Right lobe of liver (tissue), 6 donors: ENCODE measurements at places on chromosomes 1 and 21. TPM values are rescaled to one million over a fixed set of nuclear protein-coding genes. Genes with fewer than 3 reads are reported as not detected.

TMEM240 gene
- not detected for total RNA-seq

SLC25A44 gene
- total RNA-seq = 20.0 TPM

RTCA gene
- total RNA-seq = 19.8 TPM

OSCP1 gene
- 1.5 TPM for total RNA-seq

AMIGO1 gene
- total RNA-seq = 3.8 TPM

OR14K1 gene
- not detected for total RNA-seq

UBE2U gene
- not detected for total RNA-seq

ZMPSTE24 gene
- total RNA-seq = 25.9 TPM

KRTAP21-2 gene
- not detected for total RNA-seq

CCNL2 gene
- total RNA-seq = 103 TPM

TINAGL1 gene
- total RNA-seq = 40.4 TPM

SLC19A2 gene
- total RNA-seq = 7.1 TPM

INTS3 gene
- total RNA-seq = 25.2 TPM

CBR3 gene
- 0.38 TPM for total RNA-seq

RGS8 gene
- not detected for total RNA-seq

UBXN10 gene
- 1.4 TPM for total RNA-seq

GRCh38 chr1:152197361-152197941 is 26.5 kb downstream of the HRNR start:
- DNase-seq = no peak

GRCh38 chr21:45983981-45984551 is 2.5 kb downstream of the COL6A1 start:
- DNase-seq = peak; percentile 48

DNA sequence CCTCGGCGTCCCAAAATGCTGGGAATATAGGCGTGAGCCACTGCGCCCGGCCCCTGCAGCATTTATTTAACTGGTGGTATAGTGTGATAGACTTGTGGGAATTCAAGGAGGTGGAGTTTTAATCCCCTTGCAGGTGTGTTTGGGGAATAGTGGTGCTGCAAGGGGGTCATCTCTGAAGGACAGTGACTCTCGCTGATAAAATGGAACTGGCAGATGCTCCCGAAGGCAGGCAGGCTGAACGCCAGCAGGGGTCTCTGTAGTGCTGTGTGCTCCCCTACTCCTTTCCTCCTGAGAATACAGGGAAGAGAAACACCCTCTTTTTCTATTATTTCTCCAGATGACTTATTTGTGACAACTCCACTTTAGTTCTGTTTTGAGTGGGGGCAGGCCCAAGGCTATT is 4.0 kb downstream of the OSCP1 start:
- no peak for DNase-seq

GRCh38 chr1:7567376-7567775 is 203.7 kb upstream of the VAMP3 start:
- no peak for DNase-seq

GRCh38 chr1:189693140-189693539 is 784.5 kb downstream of the BRINP3 start:
- DNase-seq = no peak

DNA sequence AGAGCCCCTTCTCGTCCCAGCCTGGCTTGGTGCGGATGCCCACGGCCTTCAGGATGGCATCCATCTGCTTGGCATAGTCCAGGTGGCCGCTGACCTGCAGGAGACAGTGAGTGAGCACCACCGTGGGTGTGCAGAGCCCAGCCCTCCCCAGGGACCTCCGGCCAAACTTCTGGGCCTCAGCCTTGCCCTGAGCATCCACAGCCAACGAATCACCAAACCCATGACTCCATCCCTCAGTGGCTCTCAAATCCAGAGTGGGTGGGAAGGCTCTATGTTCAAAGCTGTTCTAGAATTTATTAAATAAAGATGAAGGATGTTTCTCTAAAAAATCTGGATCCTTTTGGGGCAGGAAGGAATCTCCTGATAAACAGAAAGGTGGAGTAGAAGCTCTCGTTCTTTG is 18.7 kb downstream of the HTR6 start:
- no peak for DNase-seq

- no peak for DNase-seq
Observed at GRCh38 chr1:79741720-79742421, 735.3 kb upstream of the ADGRL4 start.

DNA sequence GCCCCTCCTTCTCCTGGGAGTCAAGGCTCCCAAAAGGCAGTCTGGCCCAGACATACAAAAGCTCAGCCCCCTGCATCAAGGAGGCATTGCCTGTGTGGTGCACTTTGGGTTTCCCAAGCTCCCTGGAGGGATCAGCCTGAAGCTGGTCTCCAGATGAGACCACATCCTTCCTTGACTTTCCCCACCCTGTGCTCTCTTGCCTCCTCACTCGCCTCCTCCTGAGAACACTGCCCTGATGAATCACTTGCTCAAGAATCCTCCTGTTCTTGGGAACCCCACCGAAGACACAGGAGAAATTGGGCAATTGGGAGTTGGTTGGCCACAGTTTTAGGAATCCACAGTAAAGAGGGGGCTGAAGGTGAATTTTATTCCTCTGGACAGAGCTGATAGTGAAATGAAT is 34.8 kb upstream of the LYST start:
- DNase-seq = no peak

GRCh38 chr1:224170748-224171478 is 12.1 kb upstream of the DEGS1 start:
- DNase-seq = peak; percentile 29

- no peak for DNase-seq
Observed at GRCh38 chr1:226436855-226437491, 29.1 kb upstream of the PARP1 start.

DNA sequence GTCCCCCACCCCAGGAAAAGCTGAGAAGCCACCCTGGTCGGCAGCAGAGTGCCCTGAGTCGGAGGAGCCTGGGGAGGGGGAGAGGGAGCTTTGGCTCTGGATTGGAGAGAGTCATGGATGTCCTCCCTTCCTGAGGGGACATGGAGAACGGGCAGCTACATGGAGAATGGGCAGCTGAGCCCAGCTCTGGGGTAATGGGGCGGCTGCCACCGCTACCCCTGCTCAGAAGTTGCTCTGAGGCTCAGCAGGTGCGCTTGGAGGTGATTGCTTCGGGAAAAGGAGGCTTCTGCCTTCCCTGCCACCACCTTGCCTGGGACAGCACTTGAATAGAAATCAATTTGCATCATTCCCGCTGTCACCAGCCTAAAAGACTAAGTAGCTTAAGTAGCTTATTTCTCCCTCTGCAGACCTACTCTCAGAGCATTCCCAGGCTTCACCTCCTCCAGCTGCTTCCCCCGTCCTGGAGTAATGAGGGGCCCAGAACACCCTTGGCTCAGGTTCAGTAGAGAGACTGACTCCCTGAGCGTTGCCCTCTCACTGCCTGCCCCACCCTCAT is 8.3 kb downstream of the DISP3 start:
- DNase-seq = no peak

GRCh38 chr1:25669781-25670567 is 53.4 kb downstream of the MAN1C1 start:
- DNase-seq = no peak

GRCh38 chr1:173914366-173914871 is 2.7 kb downstream of the SERPINC1 start:
- DNase-seq = peak; percentile 84

GRCh38 chr1:182977480-182977879 is 24.5 kb upstream of the SHCBP1L start:
- no peak for DNase-seq

- DNase-seq = no peak
Observed at GRCh38 chr1:182235952-182236650, 155.5 kb downstream of the GLUL start.

DNA sequence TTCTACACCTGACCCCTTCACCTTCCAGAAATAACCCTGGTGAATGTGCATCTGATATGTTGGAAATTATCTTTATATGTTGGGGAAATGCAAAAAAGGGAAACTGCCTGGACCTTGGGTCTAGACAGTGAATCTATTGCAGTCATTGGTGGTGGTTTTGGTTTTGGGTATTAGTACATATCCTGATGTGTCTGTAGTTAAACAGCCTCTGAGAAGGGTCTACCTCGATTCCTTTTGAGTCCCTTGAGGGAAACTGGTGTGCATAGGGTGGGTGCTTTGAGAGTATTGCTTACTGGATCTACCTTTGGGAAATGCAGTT is 127.3 kb upstream of the KIAA0040 start:
- no peak for DNase-seq

GRCh38 chr1:226487921-226488320 is 60.6 kb upstream of the STUM start:
- no peak for DNase-seq

DNA sequence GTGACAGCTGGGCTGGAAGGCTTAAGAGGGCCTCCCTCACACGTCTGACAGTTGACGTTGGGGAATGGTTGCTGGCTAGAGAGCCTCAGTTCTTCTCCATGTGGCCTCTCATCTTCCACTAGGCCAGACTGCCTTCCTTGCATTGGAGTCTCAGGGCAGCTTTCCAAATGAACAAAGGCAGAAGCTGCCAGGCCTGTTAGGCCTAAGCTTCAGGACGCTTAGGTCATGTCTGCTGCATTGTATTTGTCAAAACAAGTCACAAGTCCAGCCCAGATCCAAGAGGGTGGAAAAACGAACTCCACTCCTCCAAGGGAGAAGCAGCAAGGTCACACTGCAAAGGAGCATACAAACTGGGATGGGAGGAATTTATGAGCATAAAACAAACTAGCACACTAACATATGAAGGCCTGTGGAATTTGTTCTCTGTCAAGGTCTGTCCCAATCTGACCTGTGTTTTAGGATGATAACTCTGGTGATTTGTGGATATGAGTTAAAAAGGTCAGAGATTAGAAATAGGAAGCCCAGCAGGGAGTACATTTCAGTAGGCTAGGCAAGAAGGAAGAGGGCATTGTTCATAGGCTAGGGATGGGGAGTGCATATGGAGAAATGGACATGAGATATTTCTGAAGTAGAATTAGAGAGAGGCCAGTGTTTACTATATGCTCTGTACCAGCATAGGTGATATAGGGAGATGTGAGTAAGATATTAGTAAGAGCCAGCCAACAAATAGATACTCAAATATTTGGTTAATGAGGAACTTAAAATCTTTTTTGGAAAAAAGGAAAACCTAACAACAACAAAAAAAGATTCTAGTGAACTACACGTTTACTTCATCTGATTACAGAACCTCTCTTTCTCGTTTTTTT is 29.1 kb upstream of the CNN3 start:
- no peak for DNase-seq

GRCh38 chr1:160149716-160150115 is 1.7 kb upstream of the ATP1A4 start:
- DNase-seq = no peak

DNA sequence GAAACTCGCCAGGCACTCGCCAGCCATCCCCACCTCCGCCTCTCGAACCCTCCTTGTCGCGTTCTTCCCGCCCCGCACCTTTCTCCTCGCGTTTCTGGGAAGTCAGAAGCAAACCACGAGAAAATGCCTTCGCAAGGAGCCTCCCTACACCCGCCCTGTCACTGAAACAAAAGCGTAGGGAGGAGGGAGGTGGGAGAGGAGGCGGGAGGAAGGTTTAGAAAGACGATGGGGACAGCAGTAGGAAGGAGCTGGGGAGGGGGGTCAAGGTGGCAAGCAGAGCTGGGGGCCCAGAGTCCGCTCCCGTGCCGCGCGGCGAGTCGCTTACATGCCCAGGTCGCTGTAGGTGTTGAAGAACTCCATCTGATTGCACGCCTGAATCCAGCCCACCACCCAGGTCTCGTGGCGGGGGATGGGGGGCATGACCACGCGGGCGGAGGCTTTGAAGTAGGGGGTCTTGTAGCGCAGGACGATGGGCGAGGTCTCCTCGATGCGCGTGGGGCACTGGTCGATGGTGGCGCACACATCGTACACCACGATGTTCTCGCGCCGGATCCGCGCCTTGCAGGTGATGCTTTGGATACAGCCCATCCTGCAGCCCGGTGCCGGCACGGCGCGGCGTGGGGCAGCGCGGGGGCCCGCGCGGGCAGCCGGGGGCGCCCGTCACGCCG is 1.0 kb downstream of the FAM78B start:
- peak; percentile 56 for DNase-seq

DNA sequence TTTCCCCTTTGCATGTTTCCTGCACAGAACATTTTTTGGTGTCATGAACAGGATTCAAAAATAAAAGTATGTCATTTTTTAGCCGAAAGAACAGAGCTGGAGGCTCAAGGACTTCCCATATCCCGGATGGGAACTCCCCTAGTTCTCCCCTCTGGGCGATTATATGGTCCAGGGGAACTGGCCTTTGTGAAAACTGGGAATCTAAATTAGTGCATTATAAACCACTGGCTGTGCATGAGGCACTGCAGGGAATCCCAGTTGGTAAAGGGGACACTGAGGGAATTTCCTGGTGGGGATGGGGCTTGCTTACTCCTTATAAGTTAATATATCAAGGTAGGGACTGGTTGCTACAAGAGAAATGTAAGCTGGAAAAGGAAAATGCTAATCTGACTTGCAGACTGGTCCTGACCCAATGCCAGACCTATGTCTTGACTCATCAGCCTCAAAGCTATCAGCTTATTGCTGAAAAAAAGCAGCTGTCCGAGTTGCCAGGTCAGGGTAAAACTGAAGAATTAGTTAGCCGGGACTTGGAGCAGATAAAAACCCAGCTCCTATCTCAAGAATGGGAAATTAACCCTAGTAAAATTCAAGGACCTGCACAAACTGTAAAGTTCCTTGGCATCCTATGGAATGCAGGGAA is 122.6 kb downstream of the FCRL5 start:
- DNase-seq = no peak

- no peak for DNase-seq
Observed at GRCh38 chr1:231750818-231751362, 124.3 kb downstream of the DISC1 start.
